ENCODE measurements at places on chromosomes 2 and 18. TPM values are rescaled to one million over a fixed set of nuclear protein-coding genes. Genes with fewer than 3 reads are reported as not detected.

DNA sequence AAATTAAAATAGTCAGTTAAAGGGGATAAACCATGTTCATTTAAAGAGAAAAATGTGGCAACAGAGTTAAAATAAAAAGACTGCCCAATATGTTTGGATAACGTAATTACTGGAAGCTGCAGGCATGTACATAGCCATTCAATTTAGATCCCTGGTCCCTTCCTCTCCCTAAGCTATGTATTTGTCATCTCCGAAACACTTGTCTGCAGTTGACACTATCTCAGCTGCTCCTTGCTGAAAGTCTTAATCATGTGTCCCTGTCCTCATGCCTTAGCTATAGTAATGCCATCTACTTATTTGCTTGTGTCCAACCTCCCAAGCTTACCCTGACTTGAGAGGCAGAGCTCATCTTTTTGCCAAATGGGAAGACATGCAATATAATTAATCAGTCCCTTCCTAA lies 173.8 kb upstream of the REV1 start:
- DNase-seq = no peak

- no peak for DNase-seq
Observed at GRCh38 chr2:241753493-241753892, 19.1 kb downstream of the D2HGDH start.

GRCh38 chr2:50995610-50996009 lies 36.3 kb downstream of the NRXN1 start:
- DNase-seq = no peak

DNA sequence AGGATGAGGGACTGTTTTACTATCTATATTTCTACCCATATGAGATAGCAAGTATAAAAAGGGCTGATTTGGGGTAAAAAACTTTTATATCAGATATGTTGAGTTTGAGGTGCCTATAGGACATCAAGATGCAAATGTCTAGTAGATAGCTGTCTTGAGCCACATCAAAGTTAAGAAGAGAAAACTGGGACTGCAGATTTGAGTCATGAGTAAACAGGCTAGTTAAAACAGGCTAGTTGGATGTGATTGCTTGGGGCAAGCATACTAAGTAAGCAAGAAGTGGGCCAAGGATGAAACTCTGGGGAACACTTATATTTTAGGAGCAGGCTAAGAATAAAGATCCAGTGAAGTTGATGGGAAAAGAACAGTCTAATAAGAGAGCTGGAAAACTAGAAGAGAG lies 2.8 kb upstream of the SCRN3 start:
- no peak for DNase-seq

CNTNAP5 gene
- total RNA-seq = not detected

C1QL2 gene
- total RNA-seq = 11.6 TPM

Measured in ascending aorta (tissue), 2 donors.